ENCODE measurements at places on chromosomes 1 and 21.

DNA sequence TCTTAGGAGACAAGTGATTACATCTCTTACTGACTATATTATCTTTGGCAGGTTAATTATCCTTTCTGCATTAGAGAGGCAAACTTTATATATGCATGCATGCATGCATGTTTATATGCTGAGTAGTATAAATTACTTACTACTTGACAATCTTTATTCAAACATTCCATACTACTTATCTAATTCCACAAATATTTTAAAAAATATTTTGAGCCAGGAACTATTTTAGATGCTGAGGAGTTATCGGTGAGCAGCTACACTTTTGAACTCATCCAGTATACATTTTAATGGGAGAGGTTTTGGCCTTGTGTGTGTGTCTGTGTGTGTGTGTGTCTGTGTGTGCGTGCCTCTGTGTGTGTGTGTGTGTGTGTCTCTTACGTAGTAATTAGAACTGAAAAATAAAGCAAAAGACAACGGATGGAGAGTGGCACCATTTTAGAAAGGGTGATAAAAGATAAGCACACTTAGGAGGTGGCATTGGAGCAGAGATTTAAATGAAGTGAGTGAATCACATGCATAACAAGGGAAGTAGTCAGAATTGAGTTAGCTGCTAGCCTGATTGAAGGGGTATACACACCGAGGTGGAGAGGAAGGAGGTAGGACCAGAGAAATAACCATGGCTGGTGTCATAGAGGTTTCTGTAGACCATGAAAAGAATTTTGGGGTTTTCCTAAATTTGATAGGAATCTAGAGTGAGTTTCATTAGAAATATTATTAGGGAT lies 1488.4 kb downstream of the MRPL39 start:
- DNase-seq, result no peak

- DNase-seq, result no peak
Measured at GRCh38 chr1:44249543-44249942, 36.3 kb downstream of the DMAP1 start.

DNA sequence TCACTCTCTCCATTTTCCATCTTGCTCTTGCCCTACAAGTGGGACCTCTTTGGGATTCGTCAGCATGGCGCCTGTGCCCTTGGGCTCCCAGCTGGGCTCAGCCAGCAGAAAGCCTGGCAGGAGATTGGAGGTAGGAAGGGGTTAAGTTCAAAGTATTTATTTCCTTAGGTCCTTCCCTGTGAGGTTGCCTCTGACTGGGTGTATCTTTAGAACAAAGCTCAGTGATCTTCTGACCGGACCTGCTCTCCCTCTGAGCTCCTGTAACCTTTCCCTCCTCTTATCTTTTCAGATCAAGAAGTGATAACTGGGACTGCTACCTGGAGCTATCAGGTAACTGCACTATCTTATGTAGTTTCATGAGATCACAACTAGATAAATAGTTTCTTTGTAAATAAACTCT lies 75.8 kb upstream of the ABCD3 start:
- DNase-seq, result no peak

- no peak for DNase-seq
Measured at GRCh38 chr1:195804547-195804946, 803.7 kb downstream of the KCNT2 start.

DNA sequence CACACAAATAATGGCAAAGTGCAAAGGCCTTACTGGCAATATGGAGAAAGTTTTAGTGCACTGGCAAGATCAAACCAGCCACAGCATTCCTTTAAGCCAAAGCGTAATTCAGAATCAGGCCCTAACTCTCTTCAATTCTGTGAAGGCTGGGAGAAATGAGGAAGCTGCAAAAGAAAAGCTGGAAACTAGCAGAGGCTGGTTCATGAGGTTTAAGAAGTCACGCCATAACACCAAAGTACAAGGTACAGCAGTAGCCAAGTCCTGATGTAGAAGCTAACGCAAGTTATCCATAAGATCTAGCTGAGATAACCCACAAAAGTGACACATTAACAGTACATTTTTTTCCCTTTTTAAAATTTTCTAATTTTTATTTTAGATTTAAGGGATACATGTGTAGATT lies 57.1 kb downstream of the SLC27A3 start:
- no peak for DNase-seq

- no peak for DNase-seq
Measured at GRCh38 chr1:109468903-109469302, 2.6 kb downstream of the SYPL2 start.

- DNase-seq, result peak; percentile 55
Measured at GRCh38 chr1:226827458-226827857, 43.0 kb upstream of the PSEN2 start.

- DNase-seq, result no peak
Measured at GRCh38 chr1:7922301-7922700, 18.3 kb downstream of the TNFRSF9 start.

- no peak for DNase-seq
Measured at GRCh38 chr1:69139007-69139406, 428.7 kb upstream of the LRRC7 start.

- no peak for DNase-seq
Measured at GRCh38 chr1:32508761-32509160, 30.5 kb upstream of the ZBTB8A start.

DNA sequence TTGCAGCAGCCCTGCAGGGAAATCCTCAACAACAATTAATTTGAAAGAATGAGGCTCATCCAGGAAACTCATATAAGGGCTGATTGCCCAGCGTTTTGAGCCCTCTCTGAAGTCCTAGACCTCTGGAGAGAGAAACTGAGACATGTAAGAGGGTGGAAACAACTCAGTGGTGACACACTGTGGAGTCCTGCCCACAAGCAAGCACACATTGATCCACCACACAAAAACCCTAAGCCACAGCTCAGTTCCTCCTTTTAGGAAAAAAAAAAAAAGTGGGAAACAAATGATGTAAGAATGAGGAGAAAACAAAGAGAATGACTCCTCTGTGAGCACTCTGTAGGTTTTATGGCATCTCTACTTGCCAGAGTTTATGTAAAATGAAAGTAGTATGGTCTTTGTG lies 22.9 kb upstream of the PLA2G5 start:
- no peak for DNase-seq

GRCh38 chr1:164602480-164603093 lies 43.6 kb downstream of the PBX1 start:
- peak; percentile 72 for DNase-seq

DNA sequence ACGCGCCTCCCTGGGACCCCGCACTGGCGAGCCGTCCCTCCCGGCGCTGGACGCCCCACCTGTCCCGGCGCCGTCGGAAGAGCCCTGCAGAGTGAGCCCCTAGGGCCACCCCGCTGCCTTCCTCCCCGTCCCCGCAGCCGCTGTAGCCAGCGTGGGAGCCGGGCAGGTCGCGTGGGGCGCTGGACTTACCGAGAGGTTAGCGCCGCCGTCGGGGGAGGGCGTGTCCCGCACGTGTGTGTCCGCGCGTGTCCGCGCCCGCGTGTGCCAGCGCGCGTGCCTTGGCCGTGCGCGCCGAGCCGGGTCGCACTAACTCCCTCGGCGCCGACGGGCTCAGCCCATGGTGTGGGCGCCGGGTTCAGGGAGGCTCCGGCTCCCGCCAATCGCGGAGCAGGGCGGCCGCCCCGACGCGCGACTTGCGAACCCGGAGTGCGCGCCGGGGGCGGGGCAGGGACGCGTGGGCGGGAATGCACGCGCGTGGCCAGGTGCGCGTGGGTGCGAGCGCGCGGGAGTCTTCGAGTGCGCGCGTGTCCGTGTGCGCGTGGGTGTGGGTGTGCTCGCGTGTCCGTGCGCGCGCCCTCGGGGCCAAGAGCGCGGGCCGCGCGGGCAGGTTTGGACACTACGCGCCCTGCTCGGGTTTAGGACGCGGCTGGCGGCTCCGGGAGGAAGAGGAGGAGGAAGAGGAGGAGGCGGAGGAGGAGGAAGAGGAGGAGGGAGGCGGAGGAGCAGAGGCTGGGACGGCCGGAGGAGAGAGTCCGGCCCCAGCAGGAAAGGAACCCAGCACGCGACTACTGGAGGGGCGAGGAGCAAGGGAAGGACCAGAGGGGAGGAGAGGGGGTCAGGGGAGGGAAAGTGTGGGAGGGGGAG lies 145.2 kb upstream of the ETS2 start:
- DNase-seq, result peak; percentile 48

DNA sequence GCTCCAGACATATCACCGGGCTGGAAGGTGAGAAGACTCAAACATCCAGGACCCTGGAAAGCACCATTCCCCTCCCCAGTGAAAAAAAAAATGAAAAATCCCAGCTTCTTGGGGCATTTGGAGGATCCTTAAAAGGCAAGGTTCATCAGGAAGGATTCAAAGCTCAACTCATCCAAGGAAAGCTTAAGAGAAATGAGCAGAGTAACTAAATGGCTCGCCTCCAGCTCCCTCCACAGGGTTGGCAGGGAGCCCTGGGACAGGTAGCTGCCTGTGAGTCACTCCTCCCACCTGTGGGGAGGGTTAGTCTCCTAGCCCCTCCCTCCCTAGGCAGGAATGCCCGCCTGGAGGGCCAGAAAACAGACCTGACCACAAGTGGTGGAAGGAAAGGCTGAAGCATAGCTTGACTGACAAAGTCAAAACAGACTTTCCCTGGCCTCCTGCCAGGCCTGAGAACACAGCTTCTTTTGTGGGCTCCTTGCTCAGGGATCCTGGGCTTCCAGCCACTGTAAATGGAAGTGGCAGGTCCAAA lies 712 bp upstream of the LAMB3 start:
- DNase-seq, result peak; percentile 92

- DNase-seq, result no peak
Measured at GRCh38 chr1:180947901-180948640, 35.4 kb downstream of the KIAA1614 start.

- no peak for DNase-seq
Measured at GRCh38 chr1:209409780-209410179, 173.7 kb upstream of the CAMK1G start.

GRCh38 chr1:36099681-36100341 lies 11.1 kb downstream of the ADPRS start:
- DNase-seq, result peak; percentile 89

GRCh38 chr1:209723756-209724693 lies 19.4 kb downstream of the HSD11B1 start:
- DNase-seq, result no peak

DNA sequence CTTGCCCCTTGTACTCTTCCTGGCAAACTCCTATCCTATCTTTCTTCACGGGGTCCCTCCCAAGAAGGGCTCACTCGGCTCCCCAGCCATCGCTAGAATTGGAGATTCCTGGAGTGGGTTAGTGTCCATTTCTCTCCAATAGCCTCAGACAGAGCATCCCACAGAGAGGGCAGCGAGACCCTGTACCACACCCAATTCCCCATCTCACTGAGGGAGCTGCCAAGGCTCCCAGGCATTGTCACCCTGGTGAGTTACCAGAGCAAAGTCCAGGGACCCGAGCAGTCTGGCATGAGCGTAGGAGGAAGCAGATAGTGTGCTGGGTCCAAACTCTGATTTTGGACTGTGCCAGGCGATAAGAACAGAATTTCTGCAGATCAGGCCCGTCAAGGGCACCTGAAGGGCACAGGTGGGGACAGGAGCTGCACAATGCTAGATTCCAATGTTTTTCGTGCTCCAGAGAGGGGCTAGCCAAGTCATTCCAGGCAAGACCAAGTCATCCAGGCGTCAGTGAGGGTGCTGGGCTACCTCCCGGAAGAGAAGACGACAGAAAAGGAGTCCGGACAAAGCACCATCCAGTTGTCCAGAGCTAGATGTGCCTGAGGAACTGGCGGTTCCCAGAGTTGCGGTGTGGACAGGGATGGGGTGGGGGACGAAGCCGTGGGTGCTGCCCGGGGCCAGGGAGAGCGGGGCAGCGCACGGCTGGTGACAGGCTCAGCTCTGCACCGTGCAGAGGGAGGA lies 15.3 kb downstream of the AKR7A3 start:
- DNase-seq, result no peak

DNA sequence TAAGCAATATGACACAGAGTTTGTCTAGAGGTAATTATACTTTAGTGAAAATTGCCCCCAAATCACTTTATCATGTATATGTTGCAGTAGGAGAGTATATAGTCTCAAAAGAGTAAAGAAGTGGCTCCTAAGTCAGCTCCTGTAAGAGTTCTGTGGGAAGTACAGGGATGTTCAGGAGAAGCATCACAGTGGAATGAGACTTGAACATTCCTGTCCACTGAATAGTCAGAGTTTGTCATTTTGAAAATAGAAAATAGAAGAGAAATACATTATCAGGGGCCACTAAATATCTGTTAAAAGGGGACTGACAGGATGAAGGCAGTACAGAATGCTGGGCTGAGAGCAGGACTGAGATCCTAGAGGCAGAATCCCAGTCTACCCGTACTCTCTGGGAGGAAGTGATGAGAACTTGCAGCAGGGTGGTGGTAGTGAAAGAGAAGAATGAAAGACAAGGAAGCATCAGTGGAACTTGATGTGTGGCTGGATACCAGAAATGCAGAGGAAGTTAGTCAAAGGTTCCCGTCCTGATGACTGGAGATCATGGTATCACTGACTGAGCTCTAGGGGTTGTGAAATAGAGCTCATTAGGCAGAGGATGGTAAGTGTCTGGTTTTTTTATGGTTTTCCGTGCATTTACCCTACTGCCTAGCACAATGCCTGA lies 153.4 kb downstream of the FMN2 start:
- no peak for DNase-seq

GRCh38 chr1:62809788-62810187 lies 25.9 kb downstream of the ATG4C start:
- no peak for DNase-seq

DNA sequence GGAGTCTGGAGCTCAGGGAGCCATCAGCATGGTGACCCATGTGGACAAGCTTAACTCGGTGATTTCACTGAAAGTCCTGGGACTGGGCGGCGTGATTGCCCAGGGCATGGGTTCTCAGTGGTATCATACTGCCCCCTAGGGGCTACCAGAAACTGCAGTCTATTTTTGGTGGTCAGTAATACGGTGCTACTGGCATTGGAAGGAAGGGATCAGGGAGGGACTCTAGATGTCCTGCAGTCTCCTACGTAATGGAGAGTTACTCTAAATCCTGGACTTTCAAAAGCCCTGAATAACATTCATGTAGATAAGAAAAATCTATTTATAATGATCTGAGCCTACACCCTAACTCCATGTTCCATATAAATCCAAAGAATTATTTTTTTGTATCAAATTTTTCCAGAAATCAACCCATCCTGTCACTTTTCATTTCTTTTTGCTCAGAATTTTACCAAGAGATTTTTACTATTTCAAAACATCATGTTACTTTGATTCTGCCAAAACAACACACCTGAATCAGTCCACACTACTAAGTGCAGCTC lies 37.3 kb downstream of the PABPC4 start:
- DNase-seq, result peak; percentile 77

- DNase-seq, result peak; percentile 52
Measured at GRCh38 chr1:52032785-52033131, 852 bp downstream of the KTI12 start.

GRCh38 chr1:201533836-201534235 lies 5.1 kb upstream of the NAV1 start:
- no peak for DNase-seq

DNA sequence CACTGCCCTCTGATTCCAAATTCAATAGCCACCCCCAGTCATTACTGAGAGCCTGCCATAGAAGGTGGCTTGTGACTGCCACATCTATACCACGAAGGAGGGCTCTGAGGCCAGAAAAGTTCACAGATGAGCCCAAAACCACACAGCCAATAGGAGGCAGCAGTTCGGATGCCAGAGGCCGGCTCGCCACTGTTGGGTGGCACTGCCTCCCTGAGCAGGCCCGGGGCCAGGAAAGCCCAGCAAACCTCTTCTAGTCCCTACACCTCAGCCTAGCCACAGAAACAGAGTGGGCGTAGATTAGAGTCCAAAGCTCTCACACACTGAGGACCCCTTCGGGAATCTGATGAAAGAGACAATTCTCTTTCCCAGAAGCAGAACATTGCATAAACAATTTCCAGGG lies 5.9 kb upstream of the CAMK2N1 start:
- DNase-seq, result no peak
